ENCODE measurements at places on chromosomes 6 and 20.

DNA sequence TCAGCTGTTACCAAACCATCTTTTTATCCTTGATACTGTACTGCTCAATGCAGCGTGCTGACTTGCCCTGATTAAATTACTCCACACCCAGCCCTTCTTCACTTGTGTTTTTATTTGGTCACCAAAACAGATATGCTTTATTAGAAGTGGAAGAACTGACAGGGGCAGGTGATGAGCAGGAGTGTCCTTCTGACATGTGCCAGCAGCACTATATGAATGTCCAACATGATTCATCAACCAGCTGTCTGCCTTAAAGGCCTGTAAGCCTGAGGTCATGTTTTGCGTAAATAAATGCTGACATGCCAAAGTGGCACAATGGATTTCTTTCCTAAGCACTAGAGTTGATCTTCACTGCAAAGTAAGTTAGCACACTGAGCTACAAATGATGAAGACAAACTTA is 15.4 kb downstream of the POPDC3 start:
- no peak for DNase-seq
- H3K27ac ChIP-seq = no peak overlapping the region

DNA sequence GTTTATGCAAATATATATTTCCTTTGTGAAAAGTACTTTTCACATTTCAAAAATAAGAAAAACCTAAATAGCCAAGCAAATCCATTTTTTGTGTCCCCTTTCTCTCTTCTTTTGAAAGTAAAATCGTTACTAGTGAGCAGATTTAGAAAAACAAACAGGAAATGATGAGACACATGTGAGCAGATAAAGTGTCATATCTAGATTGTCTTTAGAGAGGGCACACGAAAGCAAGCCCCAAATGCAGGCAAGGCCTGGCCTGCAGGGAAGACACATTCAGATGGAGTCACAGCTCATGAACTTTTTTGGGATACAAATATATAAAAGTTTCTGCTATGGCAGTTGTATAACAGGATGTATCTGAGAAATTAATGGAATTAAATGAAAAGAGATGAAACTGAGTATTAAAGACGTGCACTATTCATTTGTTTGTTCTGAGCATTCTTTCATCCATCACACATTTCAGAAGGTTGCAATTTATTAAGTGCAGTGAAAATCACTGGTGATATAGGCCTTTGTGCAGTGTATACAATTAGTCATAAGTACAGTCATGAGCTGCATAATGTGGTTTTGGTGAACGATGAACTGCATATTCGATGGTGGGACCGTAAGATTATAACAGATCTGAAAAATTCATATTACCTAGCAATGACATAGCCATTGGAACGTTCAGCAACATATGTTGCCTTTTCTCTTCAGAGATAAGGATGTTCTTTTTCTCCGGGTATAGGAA is 101.4 kb downstream of the PACRG start:
- H3K4me1 ChIP-seq = no peaks in the 10 kb centered on the region
- H3K27ac ChIP-seq = no peak overlapping the region
- H3K36me3 ChIP-seq = no peaks in the 10 kb centered on the region
- no peak overlapping the region for H3K4me3 ChIP-seq

GRCh38 chr6:106870824-106871717 is 103.5 kb downstream of the CD24 start:
- no peak for DNase-seq
- no peaks in the 10 kb centered on the region for H3K27me3 ChIP-seq
- H3K36me3 ChIP-seq = no peaks in the 10 kb centered on the region
- no peak overlapping the region for H3K27ac ChIP-seq
- H3K4me3 ChIP-seq = no peak overlapping the region
- no peaks in the 10 kb centered on the region for H3K4me1 ChIP-seq

- H3K27me3 ChIP-seq = no peaks in the 10 kb centered on the region
- H3K4me1 ChIP-seq = peaks cover 45% of the 10 kb centered on the region
- DNase-seq = no peak
- no peaks in the 10 kb centered on the region for H3K36me3 ChIP-seq
These were observed 196.5 kb upstream of the THBS2 start for GRCh38 chr6:169450097-169450496.

GRCh38 chr20:20491110-20491783 is 123.3 kb downstream of the INSM1 start:
- H3K27me3 ChIP-seq = no peaks in the 10 kb centered on the region
- no peak for DNase-seq
- H3K36me3 ChIP-seq = peaks cover 46% of the 10 kb centered on the region
- no peaks in the 10 kb centered on the region for H3K4me1 ChIP-seq
- H3K4me3 ChIP-seq = no peak overlapping the region
- H3K27ac ChIP-seq = no peak overlapping the region

DNA sequence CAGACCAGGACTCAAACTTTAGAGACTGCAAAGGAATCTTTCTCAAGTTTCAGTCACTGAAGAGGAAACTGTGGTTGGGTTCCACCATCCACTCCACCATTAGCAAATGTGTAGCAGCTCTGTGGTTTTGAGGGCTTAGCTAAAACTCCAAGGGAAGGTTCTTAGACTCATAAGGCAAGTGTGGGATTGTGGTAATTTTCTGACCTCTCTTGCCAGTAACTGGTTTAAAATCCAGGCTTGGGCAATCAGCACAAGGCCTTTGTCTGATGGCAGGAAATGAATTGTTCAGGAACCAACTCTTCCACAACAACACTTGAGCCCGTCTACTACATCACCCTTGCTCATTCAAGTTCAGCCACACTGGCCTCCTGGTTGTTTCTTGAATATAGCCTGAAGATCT is 68.6 kb upstream of the FBXL4 start:
- H3K27ac ChIP-seq = no peak overlapping the region
- no peaks in the 10 kb centered on the region for H3K27me3 ChIP-seq
- H3K4me3 ChIP-seq = no peak overlapping the region
- no peaks in the 10 kb centered on the region for H3K4me1 ChIP-seq
- no peaks in the 10 kb centered on the region for H3K36me3 ChIP-seq

- H3K27me3 ChIP-seq = no peaks in the 10 kb centered on the region
- no peaks in the 10 kb centered on the region for H3K36me3 ChIP-seq
- H3K4me3 ChIP-seq = no peak overlapping the region
- DNase-seq = no peak
- H3K27ac ChIP-seq = no peak overlapping the region
These were observed 79.0 kb downstream of the PSMG4 start for GRCh38 chr6:3337521-3338350.

- peak; percentile 65 for DNase-seq
- H3K36me3 ChIP-seq = no peaks in the 10 kb centered on the region
- H3K27ac ChIP-seq = peak overlapping the region; percentile 57
- H3K27me3 ChIP-seq = peaks cover 3% of the 10 kb centered on the region
These were observed 87.1 kb downstream of the TMEM242 start for GRCh38 chr6:157236040-157236725.

DNA sequence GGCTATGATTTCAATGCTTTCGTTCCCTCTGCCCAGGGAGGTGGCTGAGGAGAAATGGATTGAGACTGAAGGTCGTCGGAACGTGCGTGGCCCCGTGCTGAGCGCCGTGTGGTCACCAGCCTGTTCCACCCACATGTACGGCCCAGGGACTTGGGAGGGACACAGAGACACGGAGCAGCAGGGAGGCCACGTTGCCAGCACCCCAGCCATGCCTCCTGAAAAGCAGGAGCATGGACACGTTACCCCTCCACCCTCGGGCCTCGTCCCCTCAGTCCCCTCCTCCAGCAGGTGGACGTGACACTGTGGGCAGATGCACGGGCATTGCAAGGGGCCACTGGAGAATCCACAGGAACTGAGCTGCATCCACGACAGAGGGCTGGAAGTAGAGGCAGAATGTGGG is 133.1 kb upstream of the CST7 start:
- no peak for DNase-seq
- peaks cover 7% of the 10 kb centered on the region for H3K27me3 ChIP-seq
- no peak overlapping the region for H3K27ac ChIP-seq

GRCh38 chr6:159754401-159754800 is 7.4 kb upstream of the ACAT2 start:
- DNase-seq = no peak
- no peaks in the 10 kb centered on the region for H3K4me1 ChIP-seq
- no peak overlapping the region for H3K4me3 ChIP-seq
- no peaks in the 10 kb centered on the region for H3K27me3 ChIP-seq
- peaks cover 76% of the 10 kb centered on the region for H3K36me3 ChIP-seq

DNA sequence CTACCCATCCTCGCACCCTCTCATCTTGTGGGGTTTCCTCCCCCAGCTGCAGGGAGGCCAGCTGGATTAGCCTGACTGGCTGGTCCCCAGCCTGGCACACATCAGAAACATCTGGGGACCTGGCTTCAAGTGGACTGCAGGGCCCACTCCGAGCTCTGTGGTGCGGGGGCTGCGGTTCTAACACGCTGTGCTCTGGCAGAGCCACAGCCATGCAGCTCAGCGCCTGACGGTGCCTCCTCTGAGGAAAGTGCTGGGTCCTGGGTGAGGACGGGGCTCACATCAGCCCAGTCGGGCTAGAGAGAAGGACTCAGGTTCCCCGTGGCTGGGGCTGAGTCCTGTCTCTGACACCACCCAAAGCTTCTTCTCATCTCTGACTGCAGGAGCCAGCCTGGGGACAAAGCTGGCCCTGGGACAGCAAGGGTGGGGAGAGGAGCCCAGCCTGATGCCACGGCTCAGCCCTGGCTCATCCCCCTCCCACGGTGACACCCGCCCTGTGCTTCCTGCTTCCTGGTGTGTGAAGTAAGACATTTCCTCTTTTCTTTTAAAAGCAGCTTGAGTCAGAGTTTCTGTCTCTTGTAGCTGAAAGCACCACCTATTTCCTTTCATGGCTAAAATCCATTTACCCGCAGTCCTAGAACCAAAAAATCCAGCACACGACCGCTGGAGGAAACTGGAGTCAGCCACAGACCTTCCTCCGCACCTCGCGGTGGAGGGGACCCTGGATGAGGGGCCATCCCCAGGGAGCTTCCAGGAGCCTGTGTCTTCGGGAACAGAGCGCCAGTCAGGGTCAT is 127.4 kb upstream of the AFDN start:
- no peak for DNase-seq
- H3K36me3 ChIP-seq = no peaks in the 10 kb centered on the region
- peak overlapping the region; percentile 68 for H3K27ac ChIP-seq
- peak overlapping the region; percentile 11 for H3K4me3 ChIP-seq

GRCh38 chr20:14829906-14830305 is 492.5 kb upstream of the FLRT3 start:
- no peak overlapping the region for H3K4me3 ChIP-seq
- no peaks in the 10 kb centered on the region for H3K27me3 ChIP-seq
- no peaks in the 10 kb centered on the region for H3K4me1 ChIP-seq
- no peak for DNase-seq

GRCh38 chr6:29925727-29926412 is 16.5 kb upstream of the HLA-A start:
- DNase-seq = no peak
- no peak overlapping the region for H3K27ac ChIP-seq
- H3K4me1 ChIP-seq = no peaks in the 10 kb centered on the region

GRCh38 chr20:5416086-5416485 is 99.3 kb upstream of the PROKR2 start:
- no peaks in the 10 kb centered on the region for H3K36me3 ChIP-seq
- no peak for DNase-seq
- H3K4me1 ChIP-seq = no peaks in the 10 kb centered on the region
- no peak overlapping the region for H3K27ac ChIP-seq

DNA sequence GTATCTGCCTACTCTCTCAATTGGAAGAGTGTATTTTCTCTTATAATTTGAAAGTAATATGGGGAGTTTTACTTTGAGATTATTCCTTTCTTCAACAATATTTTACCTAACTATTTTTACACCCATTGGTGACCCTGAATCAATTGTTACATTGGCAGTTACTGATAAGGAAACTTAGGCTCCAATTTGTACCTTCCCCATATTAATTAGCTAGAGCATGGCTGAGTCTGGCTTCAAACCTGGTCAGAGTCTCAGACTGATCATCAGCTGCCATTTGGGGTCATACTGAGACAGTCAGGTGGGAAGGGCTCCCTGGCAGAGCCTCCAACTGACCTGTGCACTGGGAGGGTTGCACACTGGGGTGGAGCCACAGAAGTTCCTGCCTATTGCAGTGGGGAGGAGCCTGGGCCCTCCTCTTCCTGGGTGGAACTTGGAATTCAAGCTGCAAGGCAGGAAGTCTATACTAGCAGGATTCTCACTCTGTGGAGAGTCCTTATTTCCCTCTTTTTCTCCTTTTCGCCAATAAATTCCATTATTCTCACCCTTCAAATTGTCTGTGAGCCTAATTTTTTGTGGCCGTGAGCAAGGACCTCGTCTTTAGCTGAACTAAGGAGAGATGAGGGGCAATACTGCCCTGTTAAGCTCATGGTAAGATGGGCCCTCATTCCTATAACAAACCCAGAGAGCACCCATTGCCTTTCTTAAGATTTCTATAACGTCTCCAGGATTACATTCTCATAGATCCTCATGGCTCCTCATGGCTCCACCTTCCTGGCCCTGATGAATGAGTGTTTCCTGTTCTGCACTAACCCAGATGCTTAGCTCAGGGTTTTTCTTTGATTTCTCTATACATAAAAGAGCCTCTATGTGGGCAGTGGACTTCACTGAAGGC is 285.1 kb downstream of the ADGB start:
- no peak overlapping the region for H3K27ac ChIP-seq
- H3K4me1 ChIP-seq = peaks cover 1% of the 10 kb centered on the region
- no peak for DNase-seq

GRCh38 chr20:7858734-7859250 is 81.5 kb downstream of the HAO1 start:
- no peaks in the 10 kb centered on the region for H3K4me1 ChIP-seq
- no peak overlapping the region for H3K4me3 ChIP-seq
- H3K27ac ChIP-seq = no peak overlapping the region
- no peak for DNase-seq
- H3K27me3 ChIP-seq = no peaks in the 10 kb centered on the region
- no peaks in the 10 kb centered on the region for H3K36me3 ChIP-seq

DNA sequence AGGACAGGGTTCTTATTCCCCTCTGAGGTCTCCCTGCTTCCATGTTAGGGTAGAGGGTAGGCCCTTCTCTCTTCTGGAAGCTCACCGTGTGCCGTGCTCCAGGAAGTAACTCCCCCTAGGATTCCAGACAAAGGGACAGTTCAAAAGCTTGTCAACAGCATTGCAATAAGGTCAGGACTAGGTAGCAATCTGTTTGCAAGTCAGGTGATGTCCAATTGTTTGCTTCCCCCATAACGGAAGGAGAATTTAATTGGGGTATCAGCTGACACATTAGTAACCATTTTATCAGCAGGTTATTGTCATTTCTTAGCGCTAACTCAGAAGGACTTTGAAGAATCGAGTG is 41.9 kb downstream of the SYNJ2 start:
- no peaks in the 10 kb centered on the region for H3K27me3 ChIP-seq
- H3K4me1 ChIP-seq = peaks cover 33% of the 10 kb centered on the region
- H3K36me3 ChIP-seq = no peaks in the 10 kb centered on the region
